Tibial artery (tissue), 4 donors: ENCODE measurements at places on chromosomes 2 and 18.

DNA sequence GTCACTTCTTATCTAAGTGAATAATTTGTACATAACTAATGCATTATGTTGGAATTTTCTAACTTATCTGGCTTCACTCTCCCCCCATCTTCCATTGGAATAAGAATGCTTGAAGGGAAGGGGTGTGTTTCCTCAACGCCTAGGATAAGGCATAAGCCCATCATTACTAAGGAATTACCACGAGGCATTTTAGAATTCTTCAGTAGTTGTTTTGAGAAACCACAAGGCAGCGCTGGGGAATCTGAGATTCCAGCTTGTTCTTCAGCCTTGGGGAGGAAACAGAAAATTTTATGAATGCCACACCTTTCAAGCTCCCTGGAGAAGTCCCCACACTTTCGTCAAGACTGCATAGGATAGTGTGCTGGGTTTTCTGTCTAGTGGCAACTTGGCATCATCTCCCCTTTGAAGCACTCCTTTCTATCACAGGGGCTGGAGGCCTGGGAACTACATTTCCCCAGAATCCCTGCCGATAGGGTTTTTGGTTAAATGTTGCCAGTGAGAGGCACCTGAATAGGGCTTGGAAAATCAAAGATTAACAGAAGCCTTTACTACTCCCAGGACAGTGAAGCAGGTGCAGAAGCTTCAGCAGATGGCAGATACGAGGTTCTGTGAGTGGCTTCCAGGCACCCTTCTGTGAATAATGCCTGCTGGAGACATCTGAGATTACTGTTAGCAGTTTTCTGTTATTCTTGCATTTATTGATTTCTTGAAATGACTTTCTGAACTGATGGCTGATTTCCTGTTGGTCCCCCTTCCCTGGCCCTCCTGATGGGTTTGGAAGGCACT lies 192.7 kb upstream of the REV1 start:
- DNase-seq, result no peak

- no peak for DNase-seq
These were observed 28.9 kb downstream of the ZFP36L2 start for GRCh38 chr2:43197588-43197896.

- peak; percentile 70 for DNase-seq
These were observed 44.9 kb downstream of the SOCS6 start for GRCh38 chr18:70333757-70334156.

DNA sequence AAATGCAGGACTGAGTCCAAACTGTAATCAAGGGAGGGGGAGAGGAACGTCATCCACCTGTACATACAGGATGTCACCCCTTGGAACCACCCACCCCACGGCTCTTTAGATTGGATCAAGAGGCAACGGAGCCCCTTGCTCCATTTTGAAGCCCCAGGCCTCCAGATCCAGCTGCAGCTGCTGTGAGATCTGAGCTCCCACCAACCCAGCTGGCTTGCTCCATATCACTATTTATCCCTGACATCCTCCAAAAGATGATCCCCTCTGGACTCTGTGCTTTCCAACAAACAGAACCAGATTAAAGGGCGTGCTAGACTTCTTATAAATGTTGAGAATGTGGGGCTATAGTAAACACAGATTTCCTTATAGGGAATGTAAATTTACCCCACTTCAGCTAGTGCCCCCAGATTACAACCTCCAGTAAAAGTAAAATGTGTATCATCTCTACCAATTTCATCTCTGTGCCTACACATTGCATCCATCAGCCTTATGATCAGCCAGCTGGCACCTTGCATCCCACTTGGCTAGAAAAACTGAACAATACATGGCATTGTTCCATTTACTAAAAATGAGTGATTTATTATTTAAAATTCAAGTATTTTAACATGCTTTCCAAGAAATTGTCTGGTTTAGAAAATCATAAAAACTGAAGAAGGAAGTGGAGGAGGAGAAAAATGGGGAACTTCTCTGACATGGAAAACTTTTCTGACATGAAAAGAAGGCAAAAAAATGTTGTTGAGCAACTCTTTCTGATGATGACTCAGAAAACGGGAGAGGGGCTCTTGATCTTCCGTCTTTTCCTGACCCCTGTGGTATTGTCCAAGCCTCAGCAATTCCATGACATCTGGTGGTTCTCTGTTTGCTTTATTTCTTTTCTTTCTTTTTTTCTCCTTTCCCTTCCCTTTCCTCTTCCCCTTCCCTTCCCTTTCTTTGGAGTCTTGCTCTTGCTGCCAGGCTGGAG lies 262.6 kb upstream of the THUMPD2 start:
- no peak for DNase-seq

DNA sequence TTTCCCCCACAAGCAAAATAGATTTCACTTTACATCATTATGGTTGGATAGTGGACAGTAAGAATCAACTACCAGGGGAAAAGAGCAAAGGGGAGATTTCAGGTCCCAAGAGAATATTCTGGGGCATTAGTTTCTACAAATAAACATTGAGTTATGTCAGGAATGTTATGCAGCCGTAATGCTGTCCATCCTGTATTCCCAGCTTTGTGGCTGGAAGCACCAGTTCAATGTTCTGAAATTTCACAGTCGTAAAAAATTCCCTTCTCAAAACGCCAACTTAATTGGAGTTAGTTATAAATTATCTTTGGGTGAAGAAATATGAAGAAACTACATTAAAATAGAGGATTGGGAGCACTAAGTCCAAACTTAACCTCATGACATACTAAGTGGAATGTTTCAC lies 141.5 kb upstream of the FIGN start:
- DNase-seq, result no peak

DNA sequence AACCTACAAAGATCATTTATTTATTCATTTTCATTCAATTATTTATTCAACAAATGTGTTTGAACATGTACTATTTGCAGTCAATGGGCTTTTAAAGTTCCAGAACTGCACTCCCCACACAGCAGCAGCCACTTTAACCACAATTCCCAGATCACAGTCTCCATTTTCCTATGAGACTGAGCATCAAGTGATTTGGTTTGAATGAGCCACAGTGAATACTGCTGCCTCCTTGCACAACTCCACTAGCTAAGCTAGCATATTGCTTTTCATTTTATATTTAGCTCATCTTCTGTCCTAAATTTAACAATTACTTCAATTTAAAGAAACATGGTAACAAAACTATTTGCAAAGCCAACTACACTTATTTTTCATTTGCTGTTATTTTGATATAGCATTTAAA lies 353.4 kb upstream of the VRK2 start:
- DNase-seq, result no peak

- no peak for DNase-seq
These were observed 104.5 kb downstream of the VAPA start for GRCh38 chr18:10018289-10018688.

DNA sequence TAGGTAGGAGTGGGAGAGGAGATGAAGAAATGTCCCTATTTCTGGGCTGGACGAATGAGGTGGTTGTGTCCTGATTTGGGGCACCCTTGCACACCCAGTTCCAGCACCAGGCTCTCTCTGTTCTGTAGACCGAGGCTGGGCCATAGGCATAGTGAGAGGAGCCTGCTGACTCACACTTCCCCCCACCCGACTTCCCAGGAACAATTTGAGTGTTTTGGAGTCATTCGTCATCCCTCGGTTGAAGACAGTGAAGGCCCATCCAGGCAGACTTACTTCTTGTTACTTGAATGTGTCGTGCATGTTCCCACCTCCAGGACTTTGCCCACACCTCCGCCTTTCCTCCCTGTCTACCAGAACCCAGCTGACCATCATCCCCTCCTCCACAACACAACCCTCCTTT lies 179.1 kb downstream of the HAUS1 start:
- DNase-seq, result no peak

DNA sequence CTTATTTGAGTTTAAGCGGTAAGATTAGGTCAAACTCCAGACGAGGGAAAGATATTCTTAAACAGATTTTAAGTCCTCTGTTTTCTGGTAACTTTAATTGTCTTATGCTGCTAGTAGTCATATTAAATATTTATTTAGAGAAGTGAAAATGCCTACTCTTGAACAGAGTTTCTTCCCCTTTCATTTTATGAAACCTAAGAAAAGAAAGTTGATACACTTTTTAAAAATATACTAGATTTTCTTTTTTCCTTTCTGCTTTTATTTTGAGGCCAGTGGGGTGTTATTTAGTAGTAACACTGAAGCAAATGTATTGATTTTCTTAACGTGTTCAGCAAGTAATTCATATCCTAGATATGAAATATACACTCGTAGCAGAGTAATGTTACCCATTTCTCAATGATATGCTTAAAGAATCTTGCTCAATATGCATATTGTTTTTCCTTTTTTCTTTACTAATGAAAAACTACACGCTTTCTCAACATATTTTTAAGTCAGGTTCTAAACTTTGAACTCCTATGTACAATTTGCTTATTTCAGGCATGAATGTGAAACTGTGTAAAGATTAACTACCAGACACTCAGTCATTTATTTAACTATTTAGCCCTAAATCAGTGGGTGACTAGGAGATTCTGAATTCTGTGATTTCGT lies 691 bp downstream of the KYNU start:
- no peak for DNase-seq

GRCh38 chr2:167954495-167954894 lies 292.9 kb downstream of the STK39 start:
- no peak for DNase-seq

DNA sequence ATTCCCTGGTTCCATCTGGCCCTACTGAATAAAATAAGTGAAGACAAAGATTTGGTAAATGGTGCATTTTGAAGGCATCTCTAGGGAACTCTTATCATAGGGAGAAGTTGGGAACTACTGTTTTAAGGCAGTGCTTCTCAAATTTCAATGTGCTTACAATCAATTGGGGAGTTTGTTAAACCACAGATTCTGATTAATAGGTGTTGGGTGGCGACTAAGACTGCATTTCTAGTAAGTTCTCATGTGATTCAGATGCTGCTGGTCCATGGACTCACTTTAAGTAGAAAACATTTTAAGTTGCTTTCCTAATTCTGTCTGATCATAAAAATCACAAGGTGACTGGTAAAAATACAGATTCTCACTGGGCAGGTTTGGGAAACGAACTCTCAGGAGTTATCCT lies 14.6 kb downstream of the FARSB start:
- DNase-seq, result no peak

DNA sequence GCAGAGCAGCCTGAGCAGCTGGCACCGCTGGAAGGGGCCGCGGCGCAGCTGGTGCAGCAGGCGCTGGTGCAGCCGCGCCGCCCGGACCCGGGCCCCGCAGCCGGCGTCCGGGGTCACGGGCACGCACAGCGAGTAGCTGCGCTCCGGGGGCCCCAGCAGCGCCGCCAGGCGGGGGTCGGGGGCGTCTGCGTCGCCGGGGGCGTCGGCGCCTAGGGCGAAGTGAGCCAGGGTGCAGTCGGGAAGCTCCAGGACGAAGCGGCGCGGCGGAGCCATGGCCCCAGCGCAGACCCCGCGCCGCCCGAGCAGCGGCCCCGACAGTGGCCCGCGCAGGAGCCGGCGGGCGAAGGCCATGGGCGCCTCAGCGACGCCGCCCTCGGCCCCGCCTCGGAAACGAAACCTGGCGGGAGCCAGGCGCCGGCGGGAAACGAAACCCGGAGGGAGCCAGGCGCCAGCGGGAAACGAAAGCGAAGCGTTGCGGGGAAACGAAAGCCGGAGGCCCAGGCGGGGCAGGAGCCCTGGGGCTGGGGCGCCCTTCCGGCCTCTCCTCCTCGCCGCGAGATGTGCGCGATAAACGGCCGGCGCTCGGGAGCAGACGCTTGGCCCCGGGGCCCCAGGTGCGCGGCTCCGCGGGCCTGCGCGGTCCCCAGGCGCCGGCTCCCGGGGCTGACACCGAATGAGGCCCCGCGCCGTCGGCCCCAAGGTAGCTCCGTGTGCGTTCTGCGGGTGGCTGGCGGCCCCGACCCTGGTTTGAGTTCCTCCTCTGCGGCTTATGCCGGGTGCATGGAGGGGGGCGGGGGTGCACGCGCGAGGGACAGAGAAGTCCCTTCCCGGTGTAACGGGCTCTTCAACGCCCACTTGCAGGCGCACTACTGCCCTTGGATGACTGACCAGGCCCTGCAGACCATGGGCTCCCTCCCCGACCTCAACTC lies at the start of gene CMPK2:
TSS of gene CMPK2 (minus strand) at position 562 of the 929 bp plus-strand sequence. CDS start at position 351, 211 bp downstream.
- peak; percentile 39 for DNase-seq

DNA sequence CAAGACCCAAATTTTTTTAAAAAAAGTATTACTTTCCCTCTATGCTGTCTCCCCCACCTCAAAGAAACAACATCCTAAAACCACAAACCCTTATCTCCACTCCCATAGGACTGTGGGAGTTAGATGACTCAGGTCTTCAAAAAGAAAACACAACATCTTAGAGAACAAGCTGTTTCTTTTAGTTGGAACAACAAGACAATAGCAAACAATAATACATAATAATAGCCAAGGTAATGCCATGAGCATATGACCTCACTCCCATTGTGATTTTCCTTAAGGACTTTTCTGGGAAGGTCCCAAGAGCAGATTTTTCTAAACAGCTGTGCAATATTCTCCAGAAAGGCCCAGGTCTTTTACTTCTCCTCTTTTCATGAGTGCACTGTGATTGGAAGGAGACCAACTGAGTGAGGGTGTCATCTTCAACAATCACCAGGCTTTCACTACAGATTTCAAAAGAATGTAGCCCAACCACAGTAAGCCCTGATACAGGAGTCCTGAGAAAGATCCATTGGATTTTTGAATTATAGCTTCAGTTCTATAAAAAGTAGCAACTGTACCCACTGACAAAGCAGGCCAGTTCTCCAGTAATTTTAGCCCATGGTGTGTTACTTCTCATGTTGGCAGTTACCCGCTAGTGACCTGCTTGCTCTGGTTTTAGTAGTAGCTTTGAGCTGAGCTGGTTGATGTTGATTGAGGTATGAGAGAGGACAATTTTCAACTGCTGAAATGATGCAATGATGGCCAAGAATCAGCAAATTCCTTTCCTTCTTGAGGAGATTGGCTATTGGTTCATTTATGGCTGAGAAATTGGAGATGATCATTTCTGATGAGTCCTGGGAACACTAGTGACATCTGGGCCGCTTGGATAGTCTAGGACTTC lies 144.5 kb upstream of the TCF4 start:
- DNase-seq, result no peak

DNA sequence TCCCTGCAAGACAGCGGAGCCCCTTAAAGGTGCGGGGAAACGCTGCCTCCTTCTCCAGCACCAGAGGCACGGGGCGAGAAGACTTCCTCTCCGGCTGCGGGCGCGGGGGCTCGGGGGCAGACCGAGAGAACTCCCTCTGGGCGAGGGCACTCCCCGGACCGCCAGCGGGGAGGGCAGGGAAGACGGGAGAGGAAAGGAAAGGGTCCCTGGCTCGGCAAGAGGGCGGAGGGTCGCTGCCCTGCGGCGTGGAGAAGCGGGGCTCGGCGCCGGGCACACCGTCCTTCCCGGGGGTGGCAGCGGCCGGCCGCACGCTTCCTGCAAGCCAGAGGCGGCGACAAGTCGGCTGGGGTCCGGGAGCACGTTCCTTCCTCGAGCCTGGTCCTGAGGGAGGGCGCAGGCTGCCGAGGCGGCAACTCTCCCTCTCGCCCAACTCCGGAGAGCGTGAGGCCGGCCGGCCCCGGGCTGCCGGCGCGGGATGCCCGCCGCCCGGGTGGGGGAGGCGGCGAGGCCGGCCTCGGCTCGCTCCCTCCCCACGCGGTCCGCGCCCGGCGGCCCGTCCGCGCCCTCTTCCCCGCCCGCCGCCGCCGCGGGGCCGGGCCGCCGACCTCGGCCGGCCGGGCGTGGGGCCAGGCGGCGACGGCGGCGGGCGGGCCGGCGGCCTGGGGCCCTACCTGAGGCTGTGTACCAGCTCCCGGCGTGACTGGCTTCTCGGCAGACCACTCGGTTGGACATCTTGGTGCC lies 1.1 kb downstream of the MEMO1 start:
- peak; percentile 73 for DNase-seq

- no peak for DNase-seq
These were observed 39.2 kb downstream of the SCN1A start for GRCh38 chr2:166088634-166089033.
